ENCODE measurements at places on chromosomes 7 and 10.

DNA sequence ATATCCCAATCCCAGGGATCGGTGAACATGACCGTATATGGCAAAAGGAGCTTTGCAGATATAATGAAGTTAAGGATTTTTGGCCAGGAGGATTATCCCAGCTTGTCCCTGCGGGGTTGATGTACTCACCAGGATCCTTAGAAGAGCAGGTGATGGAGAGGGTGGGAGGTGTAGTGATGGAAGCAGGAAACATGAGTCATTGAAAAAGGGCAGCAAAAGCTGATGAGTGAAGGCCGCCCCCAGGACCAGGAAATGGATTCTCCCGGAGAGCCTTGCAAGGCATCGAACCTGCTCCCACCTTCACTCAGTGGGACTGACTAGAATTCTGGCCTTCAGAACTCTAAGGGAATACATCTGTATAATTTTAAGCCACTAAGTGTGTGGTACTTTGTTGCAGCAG is 5.2 kb upstream of the NUPR2 start:
- no peak for DNase-seq

GRCh38 chr7:19713676-19714075 is 4.8 kb upstream of the POLR1F start:
- peak; percentile 14 for DNase-seq

GRCh38 chr7:40470817-40471216 is 336.0 kb downstream of the SUGCT start:
- no peak for DNase-seq

DNA sequence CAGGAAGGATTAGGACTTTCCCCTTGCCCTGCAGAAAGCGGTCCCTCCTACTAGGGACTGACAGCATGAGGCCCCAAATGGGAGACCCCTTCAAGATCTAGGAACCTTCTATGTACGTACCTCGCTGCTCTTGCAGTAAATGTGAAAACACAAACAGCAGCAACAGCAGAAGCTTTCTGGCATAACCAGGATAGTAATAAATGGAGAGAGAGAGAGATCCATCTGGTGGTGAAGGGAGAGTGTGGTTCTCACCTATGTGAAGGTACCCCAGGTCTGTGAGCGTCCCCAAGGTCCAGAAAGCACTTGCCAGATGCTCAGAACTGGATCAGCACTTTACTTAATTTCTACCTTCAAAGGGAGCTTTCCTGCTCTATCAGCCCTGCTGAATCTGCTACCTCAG is 592.7 kb downstream of the PARD3 start:
- no peak for DNase-seq

DNA sequence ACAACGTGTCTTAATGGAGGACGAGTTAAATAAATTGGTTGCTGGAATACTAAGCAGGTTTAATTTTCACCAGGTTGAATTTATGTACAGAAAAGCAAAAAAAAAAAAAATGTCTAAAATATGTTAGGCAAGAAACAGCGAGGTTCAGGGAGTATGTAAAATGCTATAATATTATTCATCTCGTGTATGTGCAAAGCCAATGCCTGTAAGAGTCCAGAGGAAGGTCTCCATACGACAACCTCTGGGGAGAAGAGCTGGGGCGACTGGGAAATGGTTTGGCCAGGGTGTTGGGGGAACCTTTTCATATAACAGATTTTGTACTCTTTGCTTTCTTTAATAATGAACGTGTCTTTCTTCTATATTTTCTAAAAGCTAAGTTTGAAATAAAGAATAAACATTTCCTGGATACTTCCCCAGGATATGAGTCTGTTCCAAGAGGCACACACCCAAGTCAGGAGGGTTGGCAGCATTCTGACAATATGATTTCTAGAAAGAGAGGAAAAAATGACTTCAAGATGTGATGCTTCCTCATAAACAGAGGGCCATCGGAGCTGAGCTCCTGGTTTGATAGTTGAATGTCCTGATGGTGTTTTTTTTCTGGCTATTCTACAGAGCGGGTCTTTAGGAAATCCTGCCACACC is 208.6 kb upstream of the MGMT start:
- no peak for DNase-seq

- DNase-seq = no peak
Measured at GRCh38 chr10:3879073-3879472, 94.1 kb upstream of the KLF6 start.

- no peak for DNase-seq
Measured at GRCh38 chr10:80924063-80924952, 386.6 kb downstream of the SH2D4B start.

DNA sequence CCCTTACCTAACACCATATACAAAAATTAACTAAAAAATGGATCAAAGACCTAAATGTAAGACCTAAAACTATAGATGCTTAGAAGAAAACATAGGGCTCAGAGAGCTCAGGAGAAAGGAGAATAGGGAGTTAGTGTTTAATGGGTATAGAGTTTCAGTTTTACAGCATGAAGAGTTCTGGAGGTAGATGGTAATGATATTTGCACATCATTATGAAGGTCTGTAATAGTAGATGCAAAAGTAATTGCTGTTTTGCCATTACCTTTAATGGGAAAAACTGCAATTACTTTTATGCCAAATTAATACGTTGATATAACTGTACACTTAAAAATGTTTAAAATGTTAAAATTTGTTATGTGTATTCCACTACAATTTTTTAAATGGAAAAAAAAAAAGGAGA is 39.2 kb upstream of the NANOS1 start:
- no peak for DNase-seq

GRCh38 chr10:112634096-112634830 is 187.2 kb downstream of the VTI1A start:
- no peak for DNase-seq

GRCh38 chr7:125773113-125773785 is 843.6 kb upstream of the POT1 start:
- DNase-seq = no peak

DNA sequence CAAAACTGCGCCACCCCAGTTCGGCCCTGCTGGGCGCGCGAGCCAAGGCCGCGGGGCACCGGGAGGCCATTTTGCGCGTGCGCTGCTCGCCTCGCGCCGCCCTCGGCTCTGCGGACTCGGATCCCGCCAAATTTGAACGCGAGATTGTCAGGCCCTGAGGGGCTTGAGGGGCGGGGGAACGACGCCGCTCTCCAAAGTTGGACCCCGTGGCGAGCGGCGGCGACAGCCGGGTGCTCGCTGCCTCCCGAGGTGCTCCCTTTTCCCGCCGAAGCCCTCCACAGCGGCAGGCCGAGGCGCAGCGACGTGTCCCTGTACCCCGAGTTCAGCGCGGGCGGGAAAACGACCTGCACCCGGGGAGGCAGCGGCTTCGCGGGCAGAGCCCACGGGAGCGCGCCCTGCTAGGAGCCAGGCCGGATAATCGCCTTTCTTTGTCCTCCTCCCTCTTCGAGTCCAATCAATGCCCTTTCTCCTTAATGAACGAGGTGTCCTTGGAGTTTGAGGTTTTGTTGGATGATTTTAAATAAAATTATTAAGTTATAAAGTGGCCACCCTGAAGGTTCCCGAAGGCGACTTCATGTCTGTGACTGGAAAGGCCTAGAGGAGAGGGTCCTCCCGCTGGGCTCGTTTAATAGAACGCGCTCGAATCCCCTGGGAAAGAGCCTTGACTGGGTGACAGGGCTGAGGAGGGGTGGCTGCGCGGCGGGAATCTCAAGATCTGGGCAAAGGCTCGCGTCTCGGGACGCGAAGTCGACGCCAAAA is 10.7 kb upstream of the SPAG6 start:
- no peak for DNase-seq

DNA sequence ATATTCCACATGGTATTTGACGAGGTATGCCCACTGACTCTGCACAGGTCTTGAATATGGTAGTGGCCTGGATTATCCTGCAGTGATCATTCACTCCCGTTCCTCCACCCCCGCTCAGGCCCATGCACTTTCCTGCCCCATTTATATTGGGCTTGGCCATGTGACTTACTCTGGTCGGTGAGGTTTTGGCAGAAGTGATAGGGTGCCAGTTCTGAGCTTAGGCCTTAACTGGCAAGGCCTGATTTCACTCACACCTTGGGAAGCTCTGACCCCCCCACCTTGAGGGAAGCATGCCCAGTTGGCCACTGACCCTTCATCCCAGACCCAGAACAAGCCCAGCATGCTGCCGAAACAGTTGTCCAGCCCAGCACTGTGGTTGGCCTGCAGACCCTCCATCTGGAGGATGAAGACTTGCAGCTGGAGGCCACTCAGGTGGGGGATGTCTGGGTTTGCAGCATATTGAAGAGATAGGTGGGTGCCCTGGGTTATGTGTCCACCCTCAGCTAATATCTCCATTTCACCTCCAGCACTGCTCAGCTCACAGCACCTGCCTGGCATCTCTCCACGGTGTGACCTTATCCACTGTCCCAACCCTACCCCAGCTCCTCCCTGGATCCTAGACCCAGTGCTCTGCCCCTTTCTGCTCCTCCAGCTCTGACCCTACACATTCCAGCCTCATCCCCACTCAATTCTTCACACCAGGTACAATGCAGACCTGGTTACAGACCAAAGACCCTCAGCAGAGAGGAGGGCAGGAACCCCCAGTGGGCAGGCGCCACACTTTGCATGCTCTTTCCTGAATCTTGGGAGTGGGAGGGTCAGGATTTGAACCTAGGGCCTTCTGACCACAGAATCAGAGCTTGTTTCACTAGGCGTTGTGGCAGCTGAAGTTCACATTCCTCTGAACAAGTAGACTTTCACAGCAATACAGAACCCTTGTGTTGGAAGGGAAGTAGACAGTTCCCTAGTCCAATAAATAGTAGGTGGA is 138.1 kb upstream of the CHST15 start:
- no peak for DNase-seq

GRCh38 chr7:133812877-133813276 is 314.3 kb upstream of the LRGUK start:
- no peak for DNase-seq

- no peak for DNase-seq
Measured at GRCh38 chr10:29533696-29534285, 101.0 kb downstream of the SVIL start.

- DNase-seq = no peak
Measured at GRCh38 chr10:88995156-88995876, 4.7 kb downstream of the FAS start.

DNA sequence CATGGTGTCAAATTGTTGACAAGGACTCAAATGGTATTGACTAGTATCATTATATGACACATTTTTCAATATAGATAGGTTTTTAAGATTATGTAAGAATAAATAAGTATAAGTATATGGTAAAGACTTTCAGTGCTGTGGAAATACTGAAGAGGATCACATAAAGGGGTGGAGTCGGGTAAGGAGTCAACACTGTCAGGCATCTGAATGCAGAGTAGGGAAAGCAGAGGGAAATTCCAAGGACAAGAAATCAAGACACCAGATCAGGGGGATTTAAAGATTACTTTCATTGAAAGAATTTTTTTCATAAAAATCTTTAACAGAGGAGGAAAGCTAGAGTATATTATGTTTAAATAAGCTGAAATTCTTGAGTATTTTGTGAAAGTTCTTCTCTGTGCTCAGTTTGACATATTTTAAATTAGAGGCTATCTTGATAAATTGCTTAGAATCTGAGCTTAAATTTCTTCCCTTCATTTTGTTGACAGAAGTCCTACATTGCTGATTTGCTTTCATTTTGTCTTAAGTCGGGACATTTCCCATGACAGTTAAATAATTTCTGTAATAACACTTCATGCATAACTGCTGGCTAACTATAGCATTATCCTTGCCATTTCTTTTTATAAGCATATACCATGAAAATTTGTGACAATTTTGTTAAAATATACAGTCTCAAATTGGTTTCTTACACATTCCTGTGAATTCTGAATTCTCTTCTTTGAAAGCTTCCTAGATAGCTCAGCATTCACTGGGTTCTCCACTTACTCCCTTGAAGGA is 244.3 kb downstream of the PRKG1 start:
- DNase-seq = no peak

DNA sequence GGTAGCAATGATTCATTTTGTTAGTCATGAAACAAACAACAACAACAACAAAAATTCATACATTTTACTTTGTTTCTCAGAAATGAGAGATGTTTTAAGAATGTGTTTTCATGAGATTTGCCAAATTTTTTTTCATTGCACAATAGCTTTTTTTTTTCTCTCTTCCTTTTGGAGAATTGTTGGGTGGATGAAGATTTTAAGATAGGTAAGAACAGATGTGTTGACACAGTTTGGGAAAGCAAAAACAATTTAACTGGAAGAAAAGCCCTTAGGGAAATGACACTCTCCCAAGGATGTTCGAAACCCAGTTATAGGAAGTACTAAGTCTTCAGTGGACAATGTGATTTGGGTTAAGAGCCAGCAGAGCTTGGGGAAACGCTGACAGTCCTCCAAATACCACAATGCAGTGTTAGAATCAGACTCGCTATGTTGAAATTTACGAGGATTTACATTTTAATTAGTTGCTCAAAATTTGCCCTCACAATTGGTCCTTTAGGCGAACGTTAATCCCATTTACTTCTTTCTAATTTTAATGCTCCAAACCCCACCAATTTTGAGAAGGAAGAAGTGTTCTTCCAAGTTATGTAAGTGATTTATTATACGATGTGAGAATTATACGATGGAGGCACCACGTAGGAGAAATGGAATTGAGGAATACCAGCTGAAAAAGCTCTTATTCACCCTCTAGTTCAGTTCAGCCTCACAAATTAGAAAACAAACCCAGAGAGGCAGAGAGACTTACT is 61.2 kb downstream of the HHEX start:
- DNase-seq = no peak

DNA sequence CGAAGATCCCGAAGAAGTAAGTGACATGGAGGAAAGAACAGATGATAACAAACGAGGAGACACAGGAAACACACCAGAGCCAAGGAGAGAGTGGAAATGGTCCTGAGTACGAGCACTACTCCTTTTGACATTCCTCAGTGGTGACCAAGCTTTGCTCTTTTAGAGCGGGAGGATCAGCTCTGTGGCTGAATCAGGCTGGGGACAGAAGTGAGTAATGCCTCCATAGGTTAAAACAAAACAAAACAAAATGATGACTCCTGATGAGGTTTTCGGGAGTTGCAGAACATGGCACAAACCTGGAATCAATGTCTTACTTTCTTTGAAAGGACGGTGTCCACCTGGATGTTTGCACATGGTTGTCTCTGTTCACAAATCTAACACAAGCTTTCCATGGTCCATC is 30.3 kb upstream of the TCF7L2 start:
- no peak for DNase-seq

GRCh38 chr10:71852355-71852937 is 1.4 kb upstream of the PSAP start:
- no peak for DNase-seq

- DNase-seq = no peak
Measured at GRCh38 chr10:89388806-89389205, 3.6 kb upstream of the IFIT1 start.

GRCh38 chr7:24440892-24441291 is 132.4 kb upstream of the PALS2 start:
- DNase-seq = no peak

GRCh38 chr7:10122551-10123100 is 851.0 kb upstream of the PHF14 start:
- DNase-seq = no peak

DNA sequence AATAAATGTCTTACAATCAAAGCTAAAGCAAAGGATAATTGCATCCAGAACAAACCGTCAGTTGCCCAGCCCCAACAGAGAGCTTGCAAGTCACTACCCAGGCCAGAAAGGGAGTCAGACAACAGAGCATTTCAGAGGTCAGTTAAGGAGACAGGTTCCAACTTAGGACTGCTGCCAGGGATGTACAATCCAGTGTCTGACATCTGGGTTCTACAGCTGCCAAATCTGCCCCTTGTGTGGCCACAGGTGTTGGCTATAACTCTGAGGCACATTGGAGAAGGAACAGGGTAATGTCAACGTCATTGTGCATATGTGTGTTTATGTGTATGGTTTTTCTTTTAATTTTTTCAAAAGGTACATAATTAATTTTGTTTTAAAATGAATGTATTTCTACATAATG is 85.2 kb upstream of the GLCCI1 start:
- no peak for DNase-seq
